Kidney capillary endothelial cell (primary cell): ENCODE measurements at places on chromosomes 6 and 20.

- DNase-seq, result no peak
Observed at GRCh38 chr20:24948939-24949679, at the start of gene CST7. Gene CST7, plus strand, starts transcription at chr20:24949269. Its CDS starts 237 bp downstream, at chr20:24949506.

- DNase-seq, result no peak
Observed at GRCh38 chr6:153425536-153425935, 294.5 kb upstream of the RGS17 start.

GRCh38 chr20:33209789-33210188, 7.4 kb upstream of the BPIFA3 start:
- peak; percentile 56 for DNase-seq

DNA sequence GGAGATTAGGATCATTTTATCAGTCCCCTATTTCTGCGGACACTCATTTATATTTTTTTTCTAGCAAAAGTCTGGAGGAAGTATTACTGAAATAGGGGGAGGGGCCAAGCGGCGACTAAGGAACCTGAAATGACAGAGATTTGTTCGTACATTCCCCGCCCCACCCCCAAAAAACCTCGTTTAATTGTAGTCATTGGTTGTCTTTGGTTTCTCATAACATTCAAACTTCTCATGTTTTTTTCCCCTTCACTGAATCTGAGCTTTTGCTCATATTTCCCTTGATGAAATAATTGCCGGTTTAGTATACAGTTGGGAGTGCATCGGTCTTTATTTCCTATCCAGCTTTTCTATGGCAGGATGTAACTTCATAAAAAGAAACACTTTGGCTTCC, 768 bp upstream of the FYN start:
- peak; percentile 54 for DNase-seq

GRCh38 chr6:14447240-14447639, 329.7 kb downstream of the CD83 start:
- no peak for DNase-seq

DNA sequence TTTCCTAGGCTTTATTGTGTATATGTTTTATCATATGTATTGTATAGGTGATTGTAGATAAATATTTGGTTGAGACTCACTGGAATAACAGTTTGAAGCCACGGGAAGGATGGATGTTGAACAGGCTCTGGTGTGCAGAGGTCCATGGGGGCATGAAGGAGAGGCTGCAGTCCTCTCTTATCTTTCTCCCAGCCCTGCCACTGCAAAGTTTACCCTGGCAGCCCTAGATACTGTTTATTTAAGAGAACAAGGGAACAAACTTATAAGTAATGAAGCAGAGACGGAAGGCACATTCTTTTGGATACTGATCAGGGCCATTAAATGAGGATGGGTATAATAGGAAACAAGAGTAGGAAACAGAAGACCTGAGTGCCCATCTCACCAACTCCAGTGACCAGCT, 103.6 kb upstream of the SCGN start:
- DNase-seq, result no peak

- DNase-seq, result no peak
Observed at GRCh38 chr6:3392930-3393835, 63.7 kb downstream of the SLC22A23 start.

- DNase-seq, result no peak
Observed at GRCh38 chr20:32519381-32519730, 65.8 kb downstream of the NOL4L start.

- no peak for DNase-seq
Observed at GRCh38 chr6:138204792-138205384, 13.4 kb downstream of the PBOV1 start.

- DNase-seq, result no peak
Observed at GRCh38 chr6:36455486-36456027, 12.8 kb downstream of the KCTD20 start.

- no peak for DNase-seq
Observed at GRCh38 chr20:46142124-46142523, 24.0 kb downstream of the CD40 start.

DNA sequence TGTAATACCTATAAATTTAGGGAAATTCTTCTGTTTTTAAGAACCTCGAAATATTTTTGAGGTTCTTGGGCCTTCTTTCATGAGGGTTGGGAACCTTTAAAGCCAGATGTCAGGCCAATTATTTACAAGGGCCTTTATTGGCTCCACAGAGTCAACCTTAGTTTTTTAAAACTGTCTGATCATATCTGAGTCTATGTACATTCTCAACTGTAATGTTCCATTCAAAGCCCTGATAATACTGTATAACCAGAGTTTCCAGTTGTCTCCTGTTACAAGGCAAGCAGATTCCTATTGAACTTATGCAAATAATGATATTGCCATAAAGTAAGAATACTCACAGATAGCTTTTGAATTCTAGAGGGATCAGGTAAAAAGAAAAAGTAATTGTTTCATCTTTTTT, 545.5 kb downstream of the EPM2A start:
- no peak for DNase-seq

DNA sequence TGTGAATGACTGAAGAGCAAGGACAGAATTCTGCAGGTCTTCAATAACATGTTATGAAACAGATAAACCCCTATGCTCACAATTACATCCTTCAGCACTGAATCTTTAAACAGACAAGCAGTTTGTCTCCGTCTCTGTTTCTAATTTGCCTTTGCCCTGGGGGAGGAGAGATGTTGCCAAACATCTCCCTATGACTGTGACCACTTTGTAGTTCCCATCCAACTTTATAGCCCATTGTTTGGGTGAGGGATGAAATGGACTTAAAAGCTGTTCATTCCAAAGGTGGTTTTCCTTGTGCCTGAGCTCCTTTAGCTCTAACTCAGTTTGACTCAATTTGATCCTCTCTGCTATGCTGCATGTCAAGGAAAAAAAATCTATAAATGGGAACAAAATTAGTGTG, 19.5 kb upstream of the ADTRP start:
- no peak for DNase-seq

- DNase-seq, result no peak
Observed at GRCh38 chr6:33926451-33926850, 122.6 kb upstream of the MLN start.

DNA sequence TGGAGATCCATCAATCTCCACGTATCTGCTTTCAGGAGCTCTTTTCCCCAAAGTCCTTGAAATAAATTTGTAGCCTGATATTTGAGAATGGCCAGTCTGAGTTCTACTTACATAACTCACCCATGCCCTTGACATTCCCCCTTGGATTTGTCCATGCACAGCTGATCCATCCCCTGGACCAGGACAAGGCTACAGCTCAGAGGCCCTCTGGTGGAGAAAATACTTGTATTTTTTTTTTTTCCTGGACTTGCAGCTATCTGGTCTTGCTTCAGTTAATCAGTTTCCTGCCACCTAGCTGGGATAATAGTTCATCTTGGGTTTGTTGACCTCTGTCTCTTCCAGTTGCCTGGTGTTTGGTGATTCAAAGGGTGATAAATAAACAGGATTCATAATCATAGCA, 467.6 kb downstream of the DHX35 start:
- peak; percentile 30 for DNase-seq

DNA sequence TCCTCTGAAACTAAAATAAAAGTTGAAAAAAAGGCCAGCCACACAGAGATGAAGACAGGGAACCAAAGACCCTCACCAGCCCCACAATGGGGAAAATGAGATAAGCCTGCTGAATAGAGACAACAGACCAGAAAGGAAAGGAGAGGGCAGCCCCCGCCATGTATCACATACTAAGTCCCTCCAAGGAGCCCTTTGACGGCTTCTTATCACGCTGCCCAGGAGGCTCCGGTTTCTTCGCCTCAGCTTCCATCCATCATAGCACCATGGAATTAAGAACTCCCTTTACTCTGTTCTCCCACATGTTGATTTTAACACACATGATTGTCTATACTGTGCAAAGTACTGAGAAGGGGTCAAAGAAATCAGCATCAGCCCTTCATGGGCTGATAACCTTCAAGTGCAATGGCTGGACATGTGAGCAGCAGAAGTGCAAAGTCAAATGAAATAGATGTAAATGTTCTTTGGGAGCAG, 54.9 kb downstream of the MAP3K5 start:
- no peak for DNase-seq

DNA sequence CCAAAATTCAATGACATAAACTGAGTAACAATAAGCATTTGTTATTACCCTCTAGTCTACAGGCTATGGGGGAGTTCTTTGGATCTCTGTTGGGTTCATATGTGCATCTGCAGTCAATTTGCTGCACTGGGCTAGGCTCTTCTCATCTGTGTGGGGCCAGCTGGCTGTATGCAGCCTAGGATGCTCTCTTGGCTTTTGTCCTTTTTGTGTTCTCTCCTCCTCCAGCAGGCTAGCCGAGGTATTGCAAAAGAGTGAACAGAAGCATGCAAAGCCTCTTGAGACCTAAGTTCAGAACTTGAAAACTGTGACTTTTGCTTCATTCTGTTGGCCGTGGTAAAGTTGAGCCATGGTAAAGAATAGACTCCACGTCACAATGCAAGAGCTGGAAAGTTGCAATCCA, 62.8 kb upstream of the FOXO3 start:
- peak; percentile 44 for DNase-seq

DNA sequence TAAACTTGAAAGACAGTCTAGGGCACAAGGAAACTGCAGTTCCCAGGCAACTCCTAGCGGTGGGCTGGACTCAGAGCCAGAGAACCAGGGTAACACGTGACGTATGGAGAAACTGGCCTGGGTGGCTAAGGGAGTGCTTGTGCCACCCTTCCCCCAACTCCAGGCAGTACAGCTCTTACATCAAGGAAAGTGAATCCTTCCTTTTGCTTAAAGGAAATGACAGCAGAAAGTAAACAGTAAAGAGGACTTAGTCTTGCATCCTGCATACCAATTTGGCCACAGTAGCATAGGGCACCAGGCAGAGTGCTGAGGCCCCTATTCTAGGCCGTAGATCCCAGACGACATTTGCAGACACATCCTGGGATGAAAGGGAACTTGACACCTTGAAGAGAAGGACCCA, 322.8 kb downstream of the CD109 start:
- DNase-seq, result no peak

DNA sequence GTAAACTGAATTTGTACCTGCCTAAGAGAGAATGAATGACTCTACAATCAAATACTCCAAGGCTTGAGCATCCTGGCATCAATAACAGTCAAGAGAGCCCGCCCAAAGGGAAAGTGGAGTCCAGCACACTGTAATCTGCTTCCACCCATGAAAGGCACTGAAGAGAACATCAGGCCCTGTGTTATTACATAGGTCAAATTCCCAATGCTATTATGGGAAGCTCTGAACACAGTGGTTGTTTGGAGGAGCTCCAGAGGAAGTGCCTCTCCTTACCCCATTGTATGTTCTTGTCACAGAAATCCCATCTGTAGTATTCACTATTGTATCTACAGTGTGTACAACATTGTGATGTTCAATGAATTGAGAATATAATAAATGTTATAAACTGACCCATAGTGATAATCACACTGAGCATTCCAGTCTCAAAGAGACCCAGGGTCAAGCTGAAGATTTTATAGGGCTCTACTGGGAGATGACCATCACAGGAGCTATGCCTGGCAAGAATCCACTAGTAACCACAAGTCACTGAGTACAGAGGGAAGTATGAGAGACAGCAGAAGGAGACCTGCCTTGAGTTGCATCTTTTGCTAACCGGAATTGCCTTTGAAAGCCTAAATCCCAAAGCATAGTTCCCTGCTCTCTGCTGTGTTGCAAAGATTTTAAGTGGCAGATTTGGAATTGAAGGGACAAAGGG, 446.7 kb downstream of the GJA1 start:
- no peak for DNase-seq

DNA sequence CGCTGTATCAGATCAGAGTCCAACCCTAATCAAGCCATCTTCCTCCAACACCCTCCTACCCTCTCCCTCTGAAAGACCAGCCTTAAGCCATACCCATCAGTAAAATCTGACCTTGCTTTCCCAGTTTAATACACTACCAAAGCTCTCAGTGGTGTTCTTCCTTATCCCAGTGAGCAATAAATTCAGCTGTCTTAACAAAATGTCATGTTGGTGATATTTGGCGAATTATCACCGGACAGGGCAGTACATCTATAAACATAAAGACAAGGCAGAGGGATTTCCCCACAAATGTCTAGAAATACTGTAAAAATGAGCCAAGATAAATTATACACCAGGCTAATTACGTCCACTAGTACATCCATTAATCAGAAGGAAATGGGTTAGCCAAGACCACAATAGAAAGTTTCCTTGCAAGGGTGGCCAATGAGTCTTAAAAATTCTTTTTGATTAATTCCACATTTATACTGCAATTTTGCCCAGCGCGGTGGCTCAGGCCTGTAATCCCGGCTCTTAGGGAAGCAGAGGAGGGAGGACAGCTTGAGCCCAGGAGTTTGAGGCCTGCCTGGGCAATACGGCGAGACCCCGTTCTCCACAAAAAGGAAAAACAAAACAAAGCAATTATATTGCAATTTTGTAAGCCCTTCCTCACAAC, 905 bp downstream of the RARS2 start:
- peak; percentile 13 for DNase-seq

DNA sequence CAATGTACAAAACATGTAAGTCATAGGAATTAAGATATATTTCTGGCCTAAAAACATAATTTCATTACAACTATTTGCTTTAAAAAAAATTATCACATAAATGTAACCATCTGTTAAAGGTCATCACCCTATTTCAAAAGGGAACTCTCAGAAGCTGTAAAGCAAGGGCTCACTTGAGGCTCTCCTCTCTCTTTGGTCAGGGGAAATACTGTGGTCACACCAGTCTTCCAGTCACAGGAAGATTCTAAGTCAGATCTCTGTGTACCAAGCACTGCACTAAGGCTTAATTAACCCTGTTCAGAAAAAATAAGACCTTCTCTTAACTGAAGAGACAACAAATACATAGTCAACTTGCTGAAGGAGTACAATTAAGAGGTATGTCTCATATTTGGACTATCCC, 75.6 kb downstream of the MMS22L start:
- DNase-seq, result no peak
